Omental fat pad (tissue), 4 donors: ENCODE measurements at places on chromosomes 16 and 17. TPM values are rescaled to one million over a fixed set of nuclear protein-coding genes. Genes with fewer than 3 reads are reported as not detected.

The ZP2 gene
- total RNA-seq: not detected

DNA sequence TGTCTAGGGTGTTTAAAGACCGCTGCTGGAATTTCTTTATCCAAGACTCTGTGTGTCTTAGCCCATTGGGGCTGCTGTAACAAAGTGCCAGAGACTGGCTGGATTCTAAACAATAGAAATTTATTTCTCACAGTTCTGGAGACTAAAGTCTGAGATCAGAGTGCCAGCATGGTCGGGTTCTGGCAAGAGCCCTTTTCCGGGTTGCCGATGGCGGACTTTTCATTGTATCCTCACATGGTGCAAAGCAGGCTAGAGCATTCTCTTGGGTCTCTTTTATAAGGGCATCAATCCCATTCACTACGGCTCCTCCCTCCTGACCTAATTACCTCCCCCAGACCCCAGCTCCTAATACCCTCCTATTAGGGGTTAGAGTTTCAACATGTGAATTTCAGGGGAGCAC lies 9.5 kb downstream of the NLRC5 start:
- DNase-seq: no peak

DNA sequence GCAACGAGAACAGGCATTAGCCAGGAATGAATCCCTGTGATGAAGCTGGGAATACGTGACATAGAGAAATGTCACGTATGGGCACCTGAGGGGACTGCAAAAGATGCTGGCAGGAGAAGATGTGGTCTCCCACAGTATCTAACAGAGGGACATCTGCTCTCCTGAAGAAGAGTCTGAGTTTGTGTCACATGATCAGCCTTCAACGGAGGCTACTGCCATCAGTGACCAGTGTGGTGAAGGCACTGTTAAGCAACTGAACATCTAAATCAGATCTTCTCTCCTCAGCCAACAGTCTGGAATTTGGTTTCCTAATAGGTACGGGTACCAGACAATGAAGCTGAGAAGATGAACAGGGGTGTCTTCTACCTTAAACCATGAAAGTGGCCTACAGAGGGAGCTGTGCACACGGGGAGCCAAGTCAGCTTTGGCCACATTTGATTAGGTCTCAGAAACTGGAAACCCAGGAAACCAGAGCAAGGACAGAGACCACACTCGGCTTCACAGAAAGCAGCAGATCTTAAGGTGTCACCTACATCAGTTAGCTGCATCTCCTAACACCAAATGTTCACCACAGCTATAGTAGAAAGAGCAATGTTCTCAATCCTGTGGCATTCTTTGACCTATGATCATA lies 41.8 kb downstream of the BRD7 start:
- DNase-seq: no peak

GRCh38 chr16:959232-960040 lies 11.3 kb downstream of the LMF1 start:
- DNase-seq: no peak

DNA sequence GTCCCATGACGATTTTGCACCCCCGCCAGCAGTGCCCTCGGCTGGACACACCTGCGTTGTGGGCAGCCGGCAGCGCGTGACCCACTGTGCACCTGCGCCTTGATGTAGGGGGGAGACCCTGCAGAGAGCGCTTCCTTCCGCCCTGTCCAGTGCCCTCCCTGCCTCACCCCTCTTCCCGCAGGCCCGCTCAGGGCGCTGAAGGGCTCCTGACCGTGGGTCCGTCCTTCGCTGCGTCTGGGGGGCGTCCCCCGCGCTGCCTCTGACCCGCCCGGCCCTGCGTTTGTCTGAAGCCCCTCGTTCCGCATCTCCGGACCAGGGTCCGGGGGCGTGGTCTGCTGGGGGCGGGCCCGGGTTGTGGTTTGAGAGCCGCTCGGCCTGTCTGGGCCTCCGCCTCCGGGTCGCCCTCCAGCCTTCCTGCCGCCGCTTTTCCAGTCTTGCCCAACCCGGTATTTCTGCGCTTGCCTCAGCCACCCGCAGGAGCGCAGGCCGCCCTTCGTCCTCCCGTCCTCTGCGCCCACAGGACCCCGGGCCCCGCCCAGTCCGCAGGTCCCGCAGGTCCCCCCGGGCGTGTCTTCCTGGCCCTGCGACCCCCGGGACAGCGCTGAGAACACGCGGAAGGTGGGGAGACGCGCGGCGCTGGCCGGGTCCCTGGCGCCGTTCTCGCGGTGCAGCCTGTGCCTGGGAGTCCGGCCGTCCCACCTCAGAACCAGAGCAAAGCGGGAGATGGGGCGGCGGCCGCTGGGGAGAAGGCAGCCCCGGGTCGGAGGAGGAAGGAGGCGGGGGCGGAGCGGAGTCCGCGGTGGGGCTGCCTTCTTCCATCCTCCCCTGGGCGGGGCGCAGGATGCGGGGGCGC lies 4.0 kb upstream of the IL17C start:
- DNase-seq: no peak

DNA sequence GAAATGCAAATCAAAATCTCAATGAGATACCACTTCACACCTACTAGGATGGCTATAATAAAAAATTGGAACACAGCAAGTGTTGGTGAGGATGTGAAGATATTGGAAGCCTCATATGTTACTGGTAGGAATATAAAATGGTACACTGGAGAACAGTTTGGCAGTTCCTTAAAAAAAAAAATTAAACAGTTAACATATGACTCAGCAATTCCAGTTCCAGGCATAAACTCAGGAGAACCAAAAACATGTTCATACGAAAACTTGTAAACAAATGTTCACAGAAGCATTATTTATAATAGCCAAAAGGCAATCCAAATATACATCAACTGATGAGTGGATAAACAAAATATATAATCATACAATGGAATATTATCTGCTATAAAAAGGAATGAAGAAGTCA lies 28.2 kb downstream of the ZNF652 start:
- no peak for DNase-seq

- no peak for DNase-seq
Observed at GRCh38 chr17:45645330-45645729, 138.8 kb upstream of the CRHR1 start.
